ENCODE measurements at places on chromosomes 2 and 18.

DNA sequence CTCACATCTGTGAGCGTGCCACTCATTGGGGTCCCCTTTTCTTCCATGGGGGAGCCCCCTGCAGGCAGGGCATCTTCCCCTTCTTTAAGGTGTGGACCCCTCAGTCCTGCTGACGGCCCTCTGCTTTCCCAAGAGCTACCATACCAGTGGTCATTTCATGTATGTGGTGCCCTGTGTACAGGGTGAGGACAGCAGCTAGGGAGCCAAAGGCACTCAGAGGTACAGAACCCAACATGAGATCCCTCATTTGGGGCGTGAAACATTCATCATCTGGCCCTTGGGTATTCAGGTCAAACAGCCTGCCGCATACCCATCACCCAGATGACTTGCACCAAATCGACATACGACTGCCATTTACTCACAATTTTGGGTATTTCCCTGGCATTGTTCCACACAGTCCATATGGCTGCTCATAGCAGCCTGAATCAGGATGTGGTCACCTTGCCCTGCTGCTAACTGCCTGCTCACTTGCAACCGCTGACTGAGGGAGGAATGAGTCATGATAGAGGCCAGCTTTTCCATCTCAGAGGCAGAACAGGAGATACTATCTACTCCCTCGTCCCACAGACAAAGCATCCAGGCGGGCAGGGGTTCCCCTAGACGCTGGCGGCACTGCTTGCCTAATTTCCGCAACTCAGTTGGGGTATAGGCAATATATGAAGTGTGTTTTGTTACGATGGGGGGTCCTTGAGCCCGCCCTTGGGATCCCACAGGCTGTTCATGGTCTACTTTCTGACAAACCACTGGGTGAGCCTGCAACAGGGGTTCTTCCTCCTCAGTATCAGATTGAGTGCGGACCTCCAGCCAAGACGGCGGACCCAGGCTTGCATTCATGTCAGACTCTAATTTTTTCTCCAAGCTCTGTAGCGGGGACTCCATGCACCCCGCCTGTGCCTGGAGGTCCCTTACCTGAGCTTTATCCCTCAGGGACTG, 228.6 kb downstream of the SATB2 start:
- peak; percentile 94 for DNase-seq

DNA sequence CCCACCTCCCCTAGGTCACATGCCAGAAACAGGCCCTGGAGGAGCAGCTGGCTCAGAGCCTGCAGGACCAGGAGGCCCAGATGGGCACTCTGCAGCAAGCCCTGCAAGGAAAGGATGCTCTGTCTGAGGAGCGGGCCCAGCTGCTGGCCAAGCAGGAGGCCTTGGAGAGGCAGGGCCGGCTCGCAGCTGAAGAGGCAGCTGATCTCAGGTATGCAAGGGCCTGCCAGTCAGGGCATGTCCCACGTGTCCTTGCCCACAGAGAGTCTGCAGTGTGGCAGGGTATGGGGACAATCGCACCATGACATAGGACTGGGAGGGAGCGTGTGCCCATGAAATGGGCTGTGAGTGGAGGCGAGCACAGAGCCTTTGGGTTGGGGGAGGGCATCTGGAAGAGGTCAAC, 39.9 kb downstream of the CROCC2 start:
- no peak for DNase-seq

GRCh38 chr2:9018534-9018933, 15.1 kb upstream of the MBOAT2 start:
- DNase-seq: no peak

DNA sequence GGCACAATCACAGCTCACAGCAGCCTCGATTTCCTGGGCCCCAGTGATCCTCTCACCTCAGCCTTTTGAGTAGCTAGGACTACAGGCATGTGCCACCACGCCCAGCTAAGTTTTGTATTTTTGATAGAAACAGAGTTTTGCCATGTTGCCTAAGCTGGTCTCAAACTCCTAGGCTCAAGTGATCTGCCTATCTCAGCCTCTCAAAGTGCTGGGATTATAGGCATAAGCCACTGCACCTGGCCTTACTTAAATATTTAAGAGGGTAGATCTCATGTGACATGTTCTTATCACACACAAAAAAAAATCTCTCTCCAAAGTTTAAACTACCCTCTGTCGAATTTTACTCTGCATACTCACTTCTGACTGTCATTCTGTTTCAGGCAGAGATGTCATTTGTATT, 75.4 kb upstream of the CHRNA1 start:
- no peak for DNase-seq

- no peak for DNase-seq
Observed at GRCh38 chr2:65061146-65061909, 5.1 kb downstream of the CEP68 start.

DNA sequence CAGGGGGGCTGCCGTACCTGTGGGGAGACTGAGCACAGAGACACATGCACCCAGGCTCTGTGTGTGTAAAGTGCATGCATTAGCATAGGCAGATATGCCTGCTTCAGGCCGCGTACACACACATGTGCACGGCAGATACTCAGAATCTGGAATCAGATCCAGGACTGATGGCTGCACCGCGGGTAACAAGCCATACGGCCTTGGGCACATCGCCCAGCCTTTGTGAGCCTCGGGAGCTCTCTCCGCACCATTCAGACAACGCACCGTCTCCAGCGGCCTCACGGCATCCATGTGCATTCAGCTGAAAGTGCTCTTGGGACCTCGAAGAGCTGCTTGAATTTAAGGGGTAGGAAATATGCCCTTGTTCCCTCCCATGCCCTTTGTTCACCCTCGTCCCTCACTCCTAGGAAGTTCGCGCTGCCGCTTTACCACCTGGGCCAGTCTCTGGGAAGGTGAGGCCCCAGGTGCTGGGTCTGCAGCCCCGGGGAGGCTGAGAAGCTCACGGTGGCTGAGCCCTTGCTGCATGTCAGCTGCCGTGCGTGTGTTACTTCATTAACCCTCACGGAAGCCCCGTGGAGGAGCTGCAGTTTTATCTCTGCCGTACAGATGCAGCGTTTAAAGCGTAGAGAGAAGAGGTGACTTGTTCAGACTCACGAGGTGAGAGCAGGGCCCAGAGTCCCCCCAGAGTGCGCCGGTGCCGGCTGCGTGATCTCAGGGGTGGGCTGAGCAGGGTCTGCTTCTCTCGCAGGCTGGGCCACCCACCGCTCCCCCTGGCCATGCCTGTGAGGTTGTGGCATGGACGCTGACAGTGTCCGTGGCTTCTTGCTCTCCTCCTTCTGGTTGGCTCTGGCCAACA, 377.7 kb upstream of the MYT1L start:
- no peak for DNase-seq

DNA sequence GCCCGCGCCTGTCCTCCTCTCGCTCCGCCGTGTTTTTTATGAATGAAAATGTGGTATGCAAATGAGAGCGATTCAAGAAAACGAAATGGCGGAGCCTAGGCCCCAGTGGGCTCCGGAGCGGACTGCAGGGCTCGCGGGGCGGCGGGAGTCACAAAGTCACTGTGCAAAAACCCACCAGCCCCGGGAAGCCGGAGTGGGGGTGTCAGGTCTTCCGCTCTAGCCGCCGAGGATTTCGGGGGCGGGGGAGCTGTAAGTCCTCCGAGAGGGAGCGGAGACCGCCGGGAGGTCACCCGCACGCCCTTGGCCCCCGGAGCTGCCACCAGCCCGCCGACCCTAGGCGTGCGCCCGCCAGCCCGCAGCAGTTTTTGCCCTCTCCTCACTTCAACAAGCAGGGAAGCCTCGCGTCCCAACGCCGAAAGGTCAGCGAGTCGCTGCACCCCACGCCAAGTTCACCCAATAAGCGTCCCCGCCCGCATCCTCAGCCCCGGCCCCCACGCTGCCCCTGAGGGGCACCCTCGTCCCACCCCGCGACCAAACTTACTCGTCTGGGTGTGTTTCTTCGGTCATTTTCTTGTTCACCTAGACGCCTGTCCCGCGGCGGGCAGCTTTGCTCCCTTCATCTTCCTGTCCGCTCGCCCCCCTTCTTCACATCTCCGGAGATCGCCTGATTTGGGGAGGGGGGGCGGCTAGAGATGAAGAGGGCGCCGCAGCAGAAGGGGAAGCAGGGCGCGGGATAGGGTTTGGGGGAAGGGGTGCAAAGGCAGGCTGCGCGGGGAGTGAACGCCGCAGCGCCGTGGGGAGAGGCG, 775 bp downstream of the SPRED2 start:
- no peak for DNase-seq

DNA sequence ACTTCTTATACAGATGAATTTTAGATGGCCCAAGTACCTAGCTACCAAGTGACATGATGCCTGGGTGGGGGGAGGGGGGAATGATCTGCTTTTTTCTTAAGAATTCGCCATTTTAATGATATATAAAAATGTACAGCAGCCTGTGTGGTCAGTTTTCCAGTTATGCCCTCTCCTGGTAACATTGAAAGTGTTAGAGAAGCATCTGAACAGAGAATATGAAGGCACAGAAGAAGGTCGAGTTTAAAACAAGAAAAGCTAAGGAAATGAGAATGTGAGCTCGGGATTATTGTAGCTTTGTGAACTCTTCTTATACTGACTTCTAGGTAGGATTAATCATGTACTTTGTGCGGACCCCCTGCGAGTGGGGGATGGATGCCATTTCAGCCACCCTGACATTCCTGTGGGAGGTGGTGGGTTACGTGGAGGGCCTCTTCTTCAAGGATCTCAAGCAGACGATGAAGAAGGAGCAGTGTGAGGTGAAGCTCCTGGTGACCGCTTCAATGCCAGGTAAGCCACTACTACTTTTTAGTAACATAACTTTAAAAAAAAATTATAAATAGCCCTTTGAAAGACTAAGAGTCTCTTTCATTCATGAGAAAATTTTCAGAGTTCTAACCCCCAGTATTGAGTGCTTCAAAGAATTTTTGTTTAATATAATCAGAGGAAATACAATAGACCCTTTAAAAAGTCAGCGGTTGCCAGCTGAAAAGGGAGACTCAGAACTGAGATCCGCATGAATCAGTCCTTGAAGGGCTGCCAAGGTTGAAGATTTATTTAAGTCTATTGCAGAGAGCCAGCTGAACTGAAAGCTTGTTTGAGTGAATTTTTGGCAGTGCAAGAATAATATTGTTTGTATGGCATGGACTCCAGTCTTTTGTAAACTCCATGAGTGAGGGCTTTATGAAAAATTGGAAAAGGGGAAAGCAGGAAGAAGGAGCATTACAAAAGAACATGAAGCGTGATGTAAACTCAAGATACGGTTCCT, 68.6 kb upstream of the RPE start:
- DNase-seq: peak; percentile 9

- DNase-seq: no peak
Observed at GRCh38 chr2:150167711-150168110, 319.8 kb downstream of the RND3 start.

DNA sequence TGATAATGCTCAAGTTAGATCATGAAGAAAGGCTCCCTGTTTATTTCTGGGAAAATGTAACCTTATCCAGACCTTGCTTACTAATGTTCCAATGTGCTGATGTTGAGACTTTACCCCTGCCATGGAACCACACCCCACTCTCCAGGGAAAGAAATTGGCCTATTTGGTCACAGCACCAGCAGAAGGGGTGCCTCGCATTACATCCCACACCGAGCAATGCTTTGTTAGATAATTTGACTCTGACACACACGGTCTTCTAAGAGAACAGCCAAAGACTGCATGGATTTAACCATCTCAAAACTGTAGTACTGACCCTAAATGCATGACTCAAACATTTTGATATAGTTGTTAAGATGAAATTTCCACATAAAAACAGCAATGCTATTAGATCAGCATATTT, 152.1 kb upstream of the CCDC150 start:
- no peak for DNase-seq

GRCh38 chr2:220736778-220737177, 835.3 kb downstream of the EPHA4 start:
- DNase-seq: no peak

DNA sequence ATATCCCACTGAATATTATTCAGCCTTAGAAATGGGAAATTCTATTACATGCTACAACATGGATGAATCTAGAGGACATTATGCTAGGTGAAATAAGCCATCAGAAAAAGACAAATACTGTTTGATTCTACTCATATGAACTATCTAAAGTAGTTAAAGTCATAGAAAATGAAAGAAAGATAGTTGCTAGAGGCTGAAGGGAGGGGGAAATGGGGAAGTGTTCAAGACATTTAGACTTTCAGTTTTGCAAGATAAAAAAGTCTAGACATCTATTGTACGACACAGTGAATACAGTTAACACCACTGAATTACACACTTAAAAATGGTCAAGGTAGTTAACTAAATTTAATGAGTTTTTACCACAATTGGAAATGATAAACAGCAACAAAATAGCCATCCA, 835.9 kb upstream of the CHAC2 start:
- DNase-seq: no peak

- no peak for DNase-seq
Observed at GRCh38 chr2:38093527-38094165, 17.7 kb upstream of the CYP1B1 start.

DNA sequence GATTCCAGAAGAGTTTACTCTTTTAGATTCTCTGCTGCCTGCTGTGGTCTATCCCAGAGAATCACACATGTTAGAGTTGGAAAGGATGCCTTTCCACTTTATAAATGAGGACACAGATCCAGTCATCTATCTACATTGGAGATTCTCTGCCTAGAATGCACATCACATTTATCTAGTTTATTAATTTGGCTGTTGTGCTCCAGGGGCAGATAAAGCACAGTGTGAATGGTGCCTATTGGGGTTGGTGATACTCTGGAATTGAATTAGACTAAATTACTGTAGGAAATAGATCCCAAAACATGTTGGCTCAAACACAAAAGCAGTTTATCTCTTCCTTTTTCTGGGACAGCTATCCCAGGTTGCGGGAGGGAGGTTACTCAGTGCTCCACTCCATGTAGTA, 14.9 kb downstream of the SIX2 start:
- DNase-seq: no peak

- DNase-seq: no peak
Observed at GRCh38 chr2:120526997-120527945, 181.3 kb downstream of the INHBB start.

DNA sequence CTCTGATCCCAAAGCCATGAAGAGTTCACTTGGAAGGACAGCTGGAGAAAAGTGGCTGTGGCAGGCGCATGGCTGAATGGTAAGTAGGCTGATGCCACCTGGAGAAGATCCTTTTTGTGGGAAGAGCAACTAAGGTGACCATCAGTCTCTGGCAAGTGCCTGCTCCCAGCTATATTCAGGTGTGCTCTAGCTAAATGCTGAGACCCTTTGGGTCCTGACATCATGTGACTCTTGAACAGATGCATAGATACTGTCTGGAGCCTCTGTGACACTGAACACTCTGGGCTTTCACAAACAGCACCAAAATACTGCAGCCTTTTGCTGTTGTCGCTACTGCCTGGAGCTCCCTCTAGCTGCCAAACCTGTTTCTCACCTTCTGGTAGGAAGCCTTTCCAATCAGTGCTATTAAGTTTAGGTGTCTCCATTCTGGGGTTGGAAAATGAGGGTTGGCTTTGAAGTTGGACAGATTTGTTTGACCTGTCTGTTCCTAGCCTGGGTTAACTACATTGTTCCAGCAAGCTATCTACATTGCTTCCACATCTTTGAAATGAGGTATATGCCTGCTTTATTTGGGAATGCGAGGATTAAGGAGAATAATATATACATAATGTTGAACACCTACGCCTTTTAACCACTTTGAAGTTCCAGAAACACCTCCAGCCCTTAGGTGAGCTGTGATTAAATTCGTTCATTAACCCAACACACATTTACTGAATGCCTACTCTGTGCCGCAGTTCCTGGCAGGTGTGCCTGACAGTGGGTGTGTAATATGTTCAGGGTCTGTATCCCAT, 3.1 kb downstream of the EGR4 start:
- DNase-seq: no peak

Data from HFF-Myc (cell line).